ENCODE measurements at places on chromosomes 1 and 21. TPM values are rescaled to one million over a fixed set of nuclear protein-coding genes. Genes with fewer than 3 reads are reported as not detected.
A peak's percentile ranks its signal among the peaks of the same experiment; 100 is the strongest.

DNA sequence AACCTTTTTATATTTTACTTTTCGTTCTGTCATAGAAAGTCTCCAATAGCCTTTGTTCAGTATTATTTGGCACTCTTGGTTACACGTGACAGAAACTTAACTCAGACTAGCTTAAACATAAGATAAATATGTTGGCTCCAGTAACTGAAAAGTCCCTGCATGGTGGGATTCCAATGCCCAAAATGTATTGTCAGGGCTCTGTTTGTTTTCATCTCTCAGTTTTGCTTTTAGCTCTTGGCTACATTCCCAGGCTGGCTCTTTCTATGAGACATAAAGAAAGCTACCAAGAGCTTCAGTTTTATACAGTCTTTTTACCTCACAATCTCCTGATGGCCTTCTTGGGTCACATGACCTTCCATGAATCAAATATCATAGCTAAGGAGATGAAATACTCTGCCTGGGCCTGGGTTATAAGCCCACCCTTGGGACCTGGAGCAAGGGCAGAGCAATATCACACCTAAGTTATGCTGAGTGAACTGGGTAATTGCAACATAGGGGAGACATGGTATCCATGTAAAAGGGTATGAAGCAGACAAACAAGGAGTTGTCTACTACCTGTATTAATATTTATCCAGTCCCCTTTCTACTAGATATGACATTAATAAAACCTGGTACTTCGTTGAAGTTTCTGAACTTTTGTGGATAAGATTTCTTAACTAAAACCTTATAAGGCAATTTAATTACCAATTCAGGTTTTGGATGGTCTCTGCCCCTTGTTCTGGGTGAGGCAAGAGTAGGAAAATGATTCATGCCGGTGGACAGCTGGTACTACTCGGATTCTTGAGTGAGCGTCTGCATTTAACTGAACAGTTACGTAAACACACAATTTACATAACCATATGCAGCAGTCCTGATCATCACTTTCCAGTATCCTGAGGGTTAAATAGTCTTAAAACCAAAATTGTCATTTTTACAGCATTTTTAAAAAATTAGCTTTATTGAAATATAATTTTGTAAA lies 442.3 kb downstream of the GPATCH2 start:
- no peak for DNase-seq

DNA sequence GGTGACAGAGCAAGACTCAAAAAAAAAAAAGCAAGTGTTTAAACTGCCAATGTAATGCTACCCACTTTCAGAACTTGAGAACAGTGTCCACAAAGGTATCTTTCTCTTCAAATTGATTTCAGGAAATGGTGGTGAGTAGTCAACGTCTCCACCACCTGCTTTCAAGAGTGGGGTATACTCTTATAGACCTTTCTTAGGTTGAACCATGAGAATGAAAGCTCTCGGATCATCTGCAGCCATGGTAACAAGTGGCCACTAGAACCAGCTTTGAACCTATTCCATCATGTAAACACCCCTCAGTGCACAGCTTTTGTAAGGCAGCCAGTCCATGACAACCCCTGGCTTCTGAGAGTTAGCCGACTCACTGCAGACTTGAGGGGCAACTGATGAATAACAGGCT lies 107.4 kb downstream of the NTPCR start:
- no peak for DNase-seq

- peak; percentile 62 for DNase-seq
Observed at GRCh38 chr21:41170442-41170841, 2.5 kb downstream of the BACE2 start.

DNA sequence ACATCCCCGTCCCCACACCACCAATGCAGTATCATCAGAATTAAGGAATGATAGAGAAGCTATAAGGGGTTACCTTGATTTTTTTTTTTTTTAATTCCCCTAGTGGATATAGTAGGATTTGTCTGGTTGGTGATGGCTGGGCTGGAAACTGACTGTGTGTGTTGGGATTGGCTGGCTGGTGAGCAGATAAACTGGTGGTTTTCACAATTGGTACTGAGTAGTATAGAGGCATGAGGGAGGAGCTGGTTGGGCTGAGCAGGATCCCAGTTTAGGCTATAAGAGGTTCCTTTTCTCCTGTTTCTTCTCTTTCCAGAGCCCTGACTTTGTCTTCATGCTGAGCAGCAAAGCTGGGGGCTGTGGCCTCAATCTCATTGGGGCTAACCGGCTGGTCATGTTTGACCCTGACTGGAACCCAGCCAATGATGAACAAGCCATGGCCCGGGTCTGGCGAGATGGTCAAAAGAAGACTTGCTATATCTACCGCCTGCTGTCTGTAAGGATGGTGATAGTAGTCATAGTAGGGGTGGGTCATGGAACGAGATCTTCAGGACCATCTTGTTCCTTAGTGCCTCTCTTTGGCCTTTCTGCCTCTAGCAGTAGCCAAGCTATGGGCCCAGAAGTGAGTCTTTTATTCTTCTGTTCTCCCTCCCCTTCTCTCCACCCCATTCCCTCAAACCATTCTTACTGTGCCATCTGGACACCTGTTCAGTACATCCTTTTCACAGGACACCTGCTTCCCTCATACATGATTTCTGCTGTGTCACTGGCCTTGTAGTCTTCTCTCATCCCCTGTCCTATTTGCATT lies 26.9 kb downstream of the RAD54L start:
- no peak for DNase-seq

DNA sequence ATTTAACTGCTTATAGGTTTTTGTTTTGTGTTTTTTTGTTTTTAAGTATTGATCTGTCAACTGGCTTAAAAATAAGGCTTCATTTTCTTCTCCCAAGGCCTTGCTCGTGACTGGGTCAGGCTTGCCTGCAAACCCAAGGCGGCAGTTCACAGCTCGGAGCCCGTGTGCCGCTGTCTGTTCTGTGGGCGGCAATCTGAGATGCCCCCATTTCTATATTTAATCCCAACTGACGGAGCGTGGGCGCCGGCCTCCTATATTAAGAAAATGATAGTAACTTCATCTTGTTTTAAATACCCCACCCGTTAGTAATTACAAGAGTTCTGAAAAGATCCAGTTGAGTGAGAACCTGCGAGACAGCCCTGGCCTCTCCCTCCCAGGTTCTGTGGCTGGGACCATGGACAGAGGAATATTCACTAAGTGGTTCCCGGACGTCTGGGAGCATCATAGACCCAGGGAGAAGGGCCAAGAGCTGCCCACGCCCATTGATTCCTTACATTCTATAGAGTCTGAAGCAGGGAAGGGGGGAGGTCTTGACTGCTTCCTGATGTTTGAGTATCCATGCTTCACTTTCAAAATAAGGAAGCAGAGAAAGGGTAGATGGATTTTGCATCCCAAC lies 42.6 kb upstream of the GPR153 start:
- no peak for DNase-seq

Gene TEKT2
- not detected for total RNA-seq

DNA sequence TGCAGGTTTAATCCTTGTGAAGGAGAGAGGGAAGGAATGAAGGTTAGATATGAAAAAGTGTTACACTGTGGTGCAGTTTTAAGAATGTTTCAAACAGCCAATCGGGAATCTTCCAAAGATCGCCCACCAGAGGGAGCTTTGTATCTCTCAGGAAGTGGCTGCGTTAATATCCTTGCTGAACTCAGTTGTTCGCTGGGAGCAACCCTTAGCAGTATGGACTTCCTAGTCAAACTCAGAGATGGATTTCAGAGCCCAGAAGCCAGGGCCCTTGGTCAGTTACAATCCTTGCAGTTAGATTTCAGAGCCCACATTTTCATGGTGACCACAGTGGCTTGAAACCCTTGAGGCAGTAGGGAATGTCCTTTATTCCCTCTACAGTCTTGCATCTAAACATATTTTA lies 136.2 kb downstream of the NTNG1 start:
- DNase-seq = peak; percentile 46

DNA sequence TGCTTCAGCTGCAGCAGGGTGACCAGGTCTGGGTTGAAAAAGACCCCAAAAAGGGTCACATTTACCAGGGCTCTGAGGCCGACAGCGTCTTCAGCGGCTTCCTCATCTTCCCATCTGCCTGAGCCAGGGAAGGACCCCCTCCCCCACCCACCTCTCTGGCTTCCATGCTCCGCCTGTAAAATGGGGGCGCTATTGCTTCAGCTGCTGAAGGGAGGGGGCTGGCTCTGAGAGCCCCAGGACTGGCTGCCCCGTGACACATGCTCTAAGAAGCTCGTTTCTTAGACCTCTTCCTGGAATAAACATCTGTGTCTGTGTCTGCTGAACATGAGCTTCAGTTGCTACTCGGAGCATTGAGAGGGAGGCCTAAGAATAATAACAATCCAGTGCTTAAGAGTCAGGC lies 2.9 kb downstream of the C1QA start:
- peak; percentile 26 for DNase-seq

Gene UMODL1
- total RNA-seq = 0.68 TPM

Gene SPRR2G
- total RNA-seq = not detected

Gene NAXE
- 74.2 TPM for total RNA-seq

DNA sequence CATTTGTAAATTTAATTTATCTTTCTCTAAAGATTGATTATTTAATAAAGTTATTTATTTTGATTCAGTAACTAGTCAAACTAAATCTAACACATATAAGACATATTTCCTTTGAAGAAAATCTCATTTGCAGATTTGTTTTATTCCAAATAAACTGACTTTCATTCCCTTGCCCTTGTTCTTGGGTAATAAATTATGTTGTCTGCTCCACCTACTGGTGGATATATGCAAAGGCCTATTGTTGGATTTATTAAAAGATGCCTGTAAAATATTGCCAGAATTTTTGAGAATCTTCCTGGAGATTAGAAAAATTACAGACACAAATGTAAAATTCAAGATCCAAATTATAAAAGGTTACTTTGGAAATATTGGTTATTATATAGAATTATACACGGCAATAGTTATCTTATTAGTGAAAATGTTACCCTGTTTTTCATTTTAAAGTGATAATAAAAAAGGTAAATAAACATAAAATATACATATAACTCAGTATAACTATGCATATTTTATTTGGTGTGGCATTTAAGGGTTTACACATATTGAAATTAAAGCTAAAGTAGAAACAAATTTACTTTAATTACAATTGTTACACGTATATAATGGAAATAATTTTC lies 116.1 kb downstream of the SPATA17 start:
- DNase-seq = no peak

DNA sequence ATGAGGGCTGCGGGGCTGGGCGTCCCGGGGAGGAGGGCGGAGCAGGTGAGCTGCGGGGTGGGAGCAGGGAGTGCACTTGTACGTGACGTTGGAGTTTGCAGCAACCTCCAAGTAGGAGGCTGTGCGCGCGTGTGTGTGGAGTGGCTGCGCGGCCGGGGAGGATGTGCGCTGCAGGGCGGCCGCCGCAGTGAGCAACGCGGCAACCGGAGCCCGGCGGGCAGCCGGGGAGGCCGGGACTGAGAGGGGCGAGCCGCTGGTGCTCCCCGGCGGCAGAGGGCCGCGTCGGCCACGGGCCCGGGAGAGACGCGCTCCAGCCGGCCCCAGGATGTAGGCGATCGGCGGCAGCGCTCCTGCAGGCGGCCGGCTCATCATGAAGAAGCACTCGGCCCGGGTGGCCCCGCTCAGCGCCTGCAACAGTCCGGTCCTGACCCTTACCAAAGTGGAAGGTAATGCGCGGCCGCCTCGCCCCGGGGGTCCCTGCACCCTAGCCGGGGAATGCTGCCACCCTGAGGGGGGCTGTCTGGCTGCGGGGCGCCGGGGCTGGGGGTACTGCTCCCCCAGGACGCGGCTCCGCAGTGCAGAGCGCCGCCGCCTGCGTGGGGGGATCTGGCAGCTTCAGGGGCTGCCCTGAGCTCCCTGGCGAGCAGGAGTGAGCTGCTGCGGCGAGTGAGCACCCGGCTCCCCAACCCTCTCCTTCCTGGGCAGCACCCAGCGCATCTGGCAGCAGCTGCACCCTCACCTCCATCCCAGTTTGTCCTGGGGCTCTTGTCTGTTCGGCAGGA lies 158.9 kb upstream of the COA6 start:
- DNase-seq = peak; percentile 14

GRCh38 chr1:118325550-118326225 lies 140.7 kb upstream of the SPAG17 start:
- no peak for DNase-seq

DNA sequence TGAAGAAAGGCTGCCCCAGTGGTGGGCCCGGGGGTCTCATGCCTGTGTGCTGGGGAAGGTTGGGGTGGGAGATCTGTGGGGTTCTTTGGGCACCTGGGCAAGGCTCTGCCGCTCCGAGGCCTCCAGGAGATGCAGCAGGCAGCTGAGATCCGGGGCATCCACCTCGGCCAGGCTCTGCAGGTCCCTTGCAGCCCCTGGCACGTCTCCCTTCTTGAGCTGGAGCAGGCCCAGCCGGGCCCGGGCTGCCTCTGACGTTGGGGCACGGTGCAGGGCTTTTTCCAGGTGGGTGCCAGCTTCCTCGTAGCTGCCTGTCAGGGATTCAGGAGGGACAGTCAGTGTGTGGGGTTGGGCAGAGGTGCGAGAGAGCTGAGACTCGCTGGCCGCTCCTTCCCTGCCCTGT lies 11.4 kb upstream of the MMEL1 start:
- DNase-seq = no peak

All from transverse colon (tissue), 4 donors.